Upper lobe of left lung (tissue), 6 donors: ENCODE measurements at places on chromosomes 12 and 14.
A peak's percentile ranks its signal among the peaks of the same experiment; 100 is the strongest.

- no peak for DNase-seq
Measured at GRCh38 chr12:3219233-3219632, 142.1 kb downstream of the TSPAN9 start.

DNA sequence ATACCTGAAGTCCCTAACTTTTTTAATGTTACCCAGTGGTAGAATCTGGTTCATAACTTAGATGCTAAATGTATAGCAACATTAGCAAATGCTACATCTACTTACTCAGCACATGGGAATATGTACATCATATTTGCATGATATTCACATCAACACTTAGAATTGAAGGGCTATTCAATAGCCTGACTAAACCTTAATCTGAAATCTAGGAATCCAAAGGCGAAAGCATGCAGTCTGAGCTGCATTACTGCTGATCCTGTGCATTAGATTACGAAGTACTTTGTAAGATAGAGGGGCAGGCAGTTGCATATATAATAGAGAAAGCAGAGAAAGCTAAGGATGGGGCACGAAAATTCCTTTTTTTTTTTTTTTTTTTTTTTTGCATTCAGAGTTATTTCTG, 40.4 kb downstream of the SLC38A4 start:
- DNase-seq, result no peak

- DNase-seq, result no peak
Measured at GRCh38 chr12:85580562-85581168, 255.5 kb downstream of the RASSF9 start.

GRCh38 chr12:67046062-67046461, 223.1 kb upstream of the CAND1 start:
- DNase-seq, result no peak

GRCh38 chr14:69048456-69048855, 69.4 kb upstream of the ACTN1 start:
- peak; percentile 63 for DNase-seq
